LNCaP clone FGC (cell line): ENCODE measurements at places on chromosomes 6 and 20.
A peak's percentile ranks its signal among the peaks of the same experiment; 100 is the strongest.

DNA sequence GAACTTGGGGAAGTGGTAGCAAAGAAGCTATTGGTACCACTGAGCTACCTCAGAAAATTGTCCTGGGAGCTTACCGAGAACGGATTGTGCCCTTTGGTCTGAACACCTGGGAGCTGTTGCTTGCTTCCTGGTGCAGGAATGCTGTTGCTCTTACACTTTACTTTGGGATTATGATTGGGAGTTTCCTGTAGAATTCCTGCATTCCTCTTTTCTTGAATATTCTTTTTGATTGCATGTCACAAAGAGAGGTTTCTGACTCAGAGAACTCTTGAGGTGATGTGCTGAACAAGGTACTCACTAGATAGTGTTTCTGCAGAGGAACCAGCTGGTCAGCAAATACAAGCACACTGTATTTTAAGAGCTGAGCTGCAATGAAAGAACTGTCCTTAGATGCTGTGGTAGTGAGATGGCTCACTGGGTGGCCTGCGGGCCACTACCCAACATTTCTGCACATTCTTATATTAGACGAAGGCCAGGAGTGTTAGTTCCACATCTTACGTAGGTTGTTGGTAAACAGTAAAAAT lies 35.0 kb downstream of the LRRC1 start:
- DNase-seq = no peak

DNA sequence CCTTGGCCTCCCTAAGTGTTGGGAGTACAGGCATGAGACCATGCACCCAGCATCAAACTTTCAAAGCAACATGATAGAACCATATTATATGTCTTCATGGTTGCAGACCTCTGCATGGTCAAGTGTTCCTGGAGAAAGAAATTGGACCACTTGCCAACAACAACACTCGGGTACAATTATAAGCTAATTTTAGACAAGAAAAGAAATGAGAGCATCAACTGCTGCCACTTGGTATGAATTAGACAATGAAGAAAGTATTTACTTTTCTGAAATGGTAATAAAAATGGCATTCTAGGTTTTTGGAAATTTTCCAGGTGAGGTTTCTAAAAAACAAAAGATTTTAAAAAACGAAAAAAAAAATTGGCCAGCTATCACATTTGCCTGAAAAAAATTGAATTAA lies 7.7 kb upstream of the PM20D2 start:
- no peak for DNase-seq

- no peak for DNase-seq
Measured at GRCh38 chr20:58618351-58619076, 32.6 kb upstream of the STX16 start.

GRCh38 chr6:153034139-153034538 lies 31.6 kb upstream of the MTRF1L start:
- no peak for DNase-seq

- DNase-seq = peak; percentile 22
Measured at GRCh38 chr6:39266375-39266774, 37.1 kb upstream of the KCNK5 start.

DNA sequence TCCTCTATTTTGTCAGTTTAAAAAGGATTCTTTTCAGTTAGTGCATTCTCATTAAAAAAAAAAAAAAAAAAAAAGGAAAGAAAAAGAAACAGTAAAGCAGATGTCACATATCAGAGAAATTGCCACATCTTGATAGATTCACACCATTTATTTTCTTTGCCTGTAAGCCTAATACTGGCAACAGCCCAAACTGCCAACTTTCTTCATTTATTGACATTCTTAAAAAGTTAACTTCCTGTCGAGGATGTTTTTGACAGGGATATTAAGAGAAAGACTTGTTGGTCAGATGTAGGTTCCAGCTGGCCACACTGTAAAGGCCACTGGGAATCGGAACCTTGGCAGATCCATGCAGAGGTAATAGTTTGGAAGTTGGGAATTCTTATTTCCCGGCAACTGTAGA lies 332.6 kb downstream of the NRN1 start:
- no peak for DNase-seq

- DNase-seq = no peak
Measured at GRCh38 chr6:142443532-142443931, 141.7 kb downstream of the ADGRG6 start.

DNA sequence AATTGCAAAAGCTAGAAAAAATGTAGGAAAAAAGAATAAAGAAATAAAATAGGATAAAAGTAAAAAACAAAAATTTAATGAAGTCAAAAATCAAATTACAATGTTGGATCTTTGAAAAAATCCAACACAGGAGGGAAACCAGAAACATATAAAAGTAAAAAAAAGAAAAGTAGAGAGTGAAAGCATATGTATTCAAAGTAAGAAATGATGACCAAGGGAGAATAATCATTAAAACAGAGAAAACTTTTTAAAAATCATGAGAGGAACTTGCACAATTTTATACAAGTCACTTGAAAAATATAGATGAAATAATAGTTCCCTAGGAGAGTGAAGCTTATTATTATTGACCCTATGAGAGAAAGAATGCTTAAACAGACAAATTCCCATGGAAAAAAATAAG lies 138.2 kb downstream of the COL21A1 start:
- no peak for DNase-seq

DNA sequence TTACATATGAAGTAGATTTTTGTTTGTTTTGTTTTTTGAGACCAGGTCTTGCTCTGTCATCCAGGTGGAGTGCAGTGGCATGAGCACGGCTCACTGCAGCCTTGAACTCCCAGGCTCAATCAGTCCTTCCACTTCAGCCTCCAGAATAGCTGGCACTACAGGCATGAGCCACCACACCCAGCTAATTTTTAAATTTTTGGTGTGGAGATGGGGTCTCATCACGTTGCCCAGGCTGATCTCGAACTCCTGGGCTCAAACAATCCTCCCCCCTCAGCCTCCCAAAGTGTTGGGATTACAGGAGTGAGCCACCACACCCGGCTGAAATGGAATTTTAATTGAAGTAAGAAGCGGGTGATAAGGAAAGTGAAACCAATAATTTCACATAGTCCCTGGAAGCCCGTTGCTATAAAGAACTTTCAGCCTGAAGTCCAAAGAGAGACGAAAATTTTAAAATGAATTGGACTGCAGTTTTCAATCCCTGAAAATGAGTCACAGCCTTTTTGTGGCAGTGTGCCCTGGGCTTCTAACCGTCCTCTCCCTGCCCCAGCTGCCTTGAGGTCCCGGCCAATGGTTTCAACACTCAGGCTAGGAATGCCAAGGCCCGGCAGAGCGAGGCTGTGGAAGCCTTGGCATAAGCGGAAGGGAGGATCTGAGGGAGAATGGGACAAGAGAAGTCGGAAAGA lies 757 bp downstream of the RAET1E start:
- DNase-seq = no peak

DNA sequence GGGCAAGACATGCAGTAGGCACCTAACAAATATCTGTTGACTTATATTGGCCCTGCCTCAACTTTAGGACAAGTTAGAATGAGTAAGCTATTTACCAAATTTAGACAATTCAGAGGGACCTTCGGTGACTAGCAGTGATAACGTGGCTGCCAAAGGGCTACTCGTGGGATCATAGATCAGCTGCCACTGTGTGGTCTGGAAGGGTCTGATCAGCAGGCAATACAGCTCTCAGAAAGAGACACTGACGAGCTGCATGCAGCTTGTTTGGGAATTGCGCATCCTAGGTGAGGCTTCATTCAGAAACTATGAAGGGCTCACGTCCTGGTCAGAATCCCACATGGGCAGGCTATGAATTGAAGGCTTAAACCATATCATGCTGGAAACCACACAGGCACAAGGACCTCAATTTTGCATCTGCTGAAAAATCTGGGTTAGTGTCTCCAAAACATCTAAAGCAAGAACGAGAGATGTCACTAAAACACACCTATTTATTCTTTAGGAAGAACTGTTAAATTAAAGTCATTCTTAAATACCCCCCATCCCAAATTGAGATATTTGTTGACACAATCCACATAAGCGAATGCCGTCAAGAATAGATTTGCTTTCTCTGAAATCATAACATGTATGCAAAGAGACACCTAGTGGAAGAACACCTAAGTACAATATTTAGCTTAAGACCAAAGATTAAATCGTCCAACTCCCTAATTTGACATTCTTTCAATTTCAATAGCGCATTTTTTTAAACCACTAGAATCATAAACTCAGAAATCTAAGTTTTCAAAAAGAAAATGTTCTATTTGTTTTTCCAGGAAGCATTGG lies 79.6 kb downstream of the IPCEF1 start:
- DNase-seq = no peak

GRCh38 chr6:5995949-5996713 lies 10.6 kb downstream of the NRN1 start:
- DNase-seq = no peak

- DNase-seq = peak; percentile 88
Measured at GRCh38 chr6:34414999-34415858, 10.6 kb downstream of the RPS10 start.

DNA sequence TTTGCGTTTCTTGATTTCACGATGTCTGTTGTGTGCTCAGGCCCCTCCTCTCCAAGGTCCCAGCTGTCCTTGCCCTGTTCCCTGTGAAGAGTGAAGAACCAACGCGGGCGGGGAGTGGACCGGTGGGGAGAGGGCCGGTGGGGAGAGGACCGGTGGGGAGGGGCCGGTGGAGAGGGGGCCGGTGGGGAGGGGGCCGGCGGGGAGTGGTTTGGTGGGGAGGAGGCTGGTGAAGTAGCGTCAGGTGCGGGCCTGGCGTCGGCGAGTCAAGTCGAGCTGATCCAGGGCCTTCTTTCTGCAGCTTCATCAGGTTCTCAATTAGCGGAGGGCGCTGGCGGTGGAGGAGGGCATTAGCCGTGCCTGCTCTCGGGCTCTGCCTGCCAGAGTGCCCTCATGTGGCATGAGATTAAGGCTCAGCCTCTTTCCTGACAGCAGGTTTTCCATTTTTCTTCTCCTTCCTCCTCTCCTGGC lies 21.2 kb upstream of the BHLHE23 start:
- DNase-seq = no peak
